Iris pigment epithelial cell (primary cell): ENCODE measurements at places on chromosomes 7 and 10.

- peak; percentile 52 for DNase-seq
Observed at GRCh38 chr7:6227294-6227846, 45.1 kb downstream of the CYTH3 start.

DNA sequence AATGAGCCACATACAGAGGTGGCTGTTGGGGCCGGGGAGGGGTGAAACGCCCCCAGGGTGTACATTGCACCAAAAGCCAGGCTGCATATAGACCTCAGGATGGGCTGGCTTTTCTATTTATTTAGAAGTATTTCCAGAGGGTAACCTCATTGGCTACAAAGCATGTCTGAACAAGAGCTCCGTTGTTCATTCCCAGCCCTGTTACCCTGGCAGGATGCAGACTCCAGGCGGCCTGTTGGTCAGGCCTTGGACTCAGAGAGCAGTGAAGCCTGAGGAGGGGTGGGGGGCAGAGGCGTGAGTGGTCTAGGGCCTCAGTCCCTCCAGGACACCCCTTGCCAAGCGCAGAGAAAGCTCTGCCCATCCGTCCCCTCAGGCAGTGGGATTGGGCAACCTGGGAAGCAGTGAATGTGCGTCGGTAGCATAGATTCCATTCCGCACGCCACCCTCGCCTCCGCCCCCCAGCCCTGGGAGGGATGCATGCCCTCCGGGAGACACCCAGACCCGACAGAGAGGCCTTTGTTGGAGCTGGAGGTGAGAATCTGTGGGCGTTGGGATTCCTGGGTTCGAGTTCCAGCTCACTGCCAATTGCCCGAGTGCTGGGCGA, 41.9 kb downstream of the TCF7L2 start:
- DNase-seq = no peak

DNA sequence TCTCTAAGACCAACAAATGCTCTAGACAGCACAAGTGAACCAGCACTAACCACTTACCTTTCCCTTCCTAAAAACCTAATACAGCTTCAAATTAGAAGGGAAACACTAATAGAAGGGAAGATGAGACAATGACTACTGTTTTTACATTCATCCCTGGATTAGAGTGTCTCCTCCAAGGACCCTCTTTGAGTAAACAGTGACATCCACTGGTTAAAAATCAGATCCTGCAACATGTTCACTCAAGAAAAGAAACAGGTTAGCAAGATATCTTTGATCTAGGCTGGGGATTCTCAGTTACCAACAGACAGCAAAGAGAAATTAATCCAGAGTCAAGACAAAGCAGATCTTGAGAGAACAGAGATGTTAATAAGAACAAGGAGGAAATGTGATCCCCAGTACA, 177.7 kb upstream of the GHITM start:
- no peak for DNase-seq

GRCh38 chr10:12730809-12731519, 270.5 kb downstream of the CCDC3 start:
- no peak for DNase-seq

GRCh38 chr10:102405108-102405571, 9.6 kb downstream of the NFKB2 start:
- DNase-seq = no peak

GRCh38 chr10:97332591-97333350, 1.8 kb downstream of the FRAT2 start:
- peak; percentile 78 for DNase-seq

DNA sequence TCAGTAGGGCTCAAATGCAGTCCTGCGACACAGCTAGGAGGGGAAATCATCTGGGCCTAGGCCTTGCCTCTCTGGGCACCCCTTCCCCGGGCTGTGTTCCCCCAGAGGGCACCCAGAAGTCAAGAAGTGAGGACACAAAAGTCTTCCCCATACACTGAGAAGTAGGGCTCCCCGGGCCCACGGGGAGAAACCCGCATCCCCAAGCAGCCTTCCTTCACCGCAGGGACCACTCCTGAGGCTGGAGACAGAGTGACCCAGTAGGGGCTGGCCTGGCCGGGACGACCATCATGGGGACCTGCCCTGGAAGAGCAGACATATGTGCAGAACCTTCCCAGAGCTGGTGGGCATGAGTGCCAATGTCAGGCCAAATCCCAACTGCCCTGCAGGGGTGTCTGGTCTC, 163.5 kb downstream of the GFRA1 start:
- DNase-seq = no peak

DNA sequence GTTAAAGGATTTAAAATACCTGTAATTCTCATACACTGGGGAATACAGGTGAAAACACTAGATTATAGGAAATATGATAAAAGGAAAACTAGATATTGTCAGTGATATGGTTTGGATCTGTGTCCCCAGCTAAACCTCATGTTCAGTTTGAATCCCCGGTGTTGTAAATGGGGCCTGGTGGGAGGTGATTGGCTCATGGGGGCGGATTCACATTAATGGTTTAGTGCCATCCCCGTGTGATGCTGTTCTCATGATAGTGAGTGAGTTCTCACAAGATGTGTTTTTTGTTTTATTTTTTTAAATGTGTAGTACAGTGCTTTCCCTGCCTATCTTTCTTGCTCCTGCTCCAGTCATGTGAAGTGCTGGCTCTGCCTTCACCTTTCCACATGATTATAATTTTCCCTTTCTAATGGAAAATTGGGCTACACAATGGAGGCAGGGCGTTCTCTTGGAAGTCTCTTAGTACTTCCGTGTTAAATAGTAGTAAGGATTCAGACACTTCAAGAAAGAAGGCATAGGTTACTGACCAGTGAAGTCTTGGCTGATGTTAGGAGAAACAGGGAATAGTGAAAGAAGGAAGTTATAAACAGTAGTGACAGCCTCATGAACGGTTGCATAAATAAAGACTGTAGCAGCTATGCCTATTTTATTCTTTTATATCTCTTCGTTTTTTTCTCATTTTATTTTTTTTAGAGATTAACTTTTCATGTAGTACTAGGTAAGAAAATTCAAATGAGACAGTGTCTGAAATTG, 386.4 kb downstream of the SUGCT start:
- no peak for DNase-seq

- DNase-seq = no peak
Observed at GRCh38 chr10:127587668-127588365, 38.7 kb downstream of the NPS start.

- DNase-seq = peak; percentile 90
Observed at GRCh38 chr10:22246680-22247391, 29.0 kb upstream of the EBLN1 start.

- no peak for DNase-seq
Observed at GRCh38 chr7:68789597-68789996, 808.7 kb upstream of the AUTS2 start.

- peak; percentile 31 for DNase-seq
Observed at GRCh38 chr10:137031-137430, 1.8 kb downstream of the ZMYND11 start.

DNA sequence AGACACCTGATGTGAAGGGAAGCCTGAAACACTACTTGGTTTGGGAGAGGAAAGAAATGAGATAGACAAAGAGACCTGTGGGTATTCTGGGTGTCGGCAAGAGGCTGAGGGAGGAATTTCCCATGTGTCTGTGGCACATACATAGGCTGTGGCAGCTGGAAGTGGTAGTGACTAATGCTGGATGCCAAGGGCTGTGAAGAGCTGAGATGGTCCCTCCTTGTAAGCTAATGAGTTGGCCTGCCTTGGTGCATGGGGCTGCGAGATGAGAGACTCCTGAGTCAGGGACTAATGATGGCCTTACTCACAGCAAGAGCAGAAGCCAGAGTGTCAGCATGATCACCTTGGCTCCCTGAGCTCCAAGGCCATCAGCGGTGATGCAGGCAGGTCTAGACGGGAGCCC, 119.0 kb upstream of the EEPD1 start:
- peak; percentile 42 for DNase-seq

- DNase-seq = peak; percentile 88
Observed at GRCh38 chr7:98922392-98923187, 44.3 kb downstream of the TRRAP start.

- no peak for DNase-seq
Observed at GRCh38 chr10:600234-600633, 89.2 kb downstream of the DIP2C start.

DNA sequence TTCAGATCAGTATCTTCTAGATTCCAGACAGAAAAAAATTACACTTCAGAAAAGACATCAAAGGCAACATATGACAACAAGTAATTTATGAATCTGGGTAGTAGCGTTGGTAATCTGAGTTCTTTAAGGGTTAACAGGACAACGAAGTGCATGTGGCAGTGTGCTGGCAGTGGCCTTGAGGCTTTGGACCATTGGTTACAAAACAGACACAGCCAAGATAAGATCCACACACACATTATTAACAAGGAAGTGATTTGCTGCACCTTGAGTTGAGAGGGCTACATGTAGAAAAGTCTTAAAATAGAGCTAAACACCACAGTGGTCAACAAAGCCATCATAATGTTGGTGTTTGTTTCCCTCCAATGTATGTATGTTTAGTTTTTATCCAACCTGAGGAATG, 40.6 kb downstream of the AKR1D1 start:
- no peak for DNase-seq

DNA sequence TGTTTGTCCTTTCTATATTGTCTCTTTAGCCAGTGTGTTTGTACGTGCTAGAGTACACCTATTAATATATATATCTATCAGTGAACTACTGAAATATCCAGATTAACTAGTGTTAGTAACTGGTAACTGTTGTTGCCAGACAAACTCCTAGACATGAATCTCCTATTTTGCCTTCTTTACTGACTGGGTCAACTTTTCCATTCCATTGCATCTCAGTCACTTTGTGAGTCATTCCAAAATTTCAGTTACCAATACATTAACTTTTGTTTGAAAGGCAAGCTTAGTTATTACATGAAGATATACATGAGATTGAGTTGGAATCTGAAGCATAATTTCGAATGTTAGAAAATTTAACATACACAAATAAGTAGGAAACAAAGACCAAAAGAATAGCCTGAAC, 51.4 kb downstream of the BTAF1 start:
- DNase-seq = peak; percentile 76

- no peak for DNase-seq
Observed at GRCh38 chr7:39535064-39535463, 31.1 kb upstream of the YAE1 start.

DNA sequence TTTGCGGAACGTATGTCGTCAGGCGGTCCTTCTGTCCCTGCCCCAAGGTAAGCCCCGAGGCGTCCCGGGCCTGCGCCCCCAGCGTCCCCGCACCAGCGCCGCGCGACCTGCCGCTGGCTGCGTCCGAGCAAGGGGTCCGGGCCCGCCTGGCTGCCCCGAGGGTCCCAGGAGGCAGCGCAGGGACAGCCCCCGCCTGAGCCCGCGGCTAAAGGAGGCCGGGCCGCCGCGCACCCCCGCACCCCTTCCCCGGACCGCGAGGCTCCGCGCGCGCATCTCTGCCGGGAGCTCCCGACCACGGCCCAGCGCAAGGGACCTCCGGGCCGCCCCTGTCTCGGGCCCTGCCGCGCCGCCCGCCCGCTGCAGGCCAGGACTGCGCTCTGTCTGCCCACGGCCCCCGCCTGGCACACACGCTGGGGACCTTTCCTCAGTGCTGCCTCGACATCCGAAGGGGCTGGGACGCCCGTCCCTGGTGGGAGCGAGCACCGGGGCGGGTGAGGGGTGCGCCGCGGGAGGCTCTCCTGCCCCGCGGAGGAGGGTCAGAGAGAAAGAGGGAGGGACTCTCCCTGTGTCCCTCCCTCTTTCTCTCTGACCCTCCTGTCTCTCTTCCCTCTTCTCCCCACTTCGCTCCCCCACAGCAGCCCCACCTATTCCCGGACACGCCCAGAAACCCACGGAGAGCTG, 25.0 kb downstream of the SHH start:
- DNase-seq = peak; percentile 23
